ENCODE measurements at places on chromosomes 2 and 18. TPM values are rescaled to one million over a fixed set of nuclear protein-coding genes. Genes with fewer than 3 reads are reported as not detected.
A peak's percentile ranks its signal among the peaks of the same experiment; 100 is the strongest.

- H3K27me3 ChIP-seq, result no peaks in the 10 kb centered on the region
- no peak overlapping the region for H3K4me3 ChIP-seq
- no peaks in the 10 kb centered on the region for H3K4me1 ChIP-seq
- no peak for DNase-seq
- no peak overlapping the region for H3K27ac ChIP-seq
Measured at GRCh38 chr2:234490271-234491091, 6.4 kb downstream of the ARL4C start.

- H3K36me3 ChIP-seq, result peaks cover 5% of the 10 kb centered on the region
- no peaks in the 10 kb centered on the region for H3K27me3 ChIP-seq
- DNase-seq, result no peak
- no peak overlapping the region for H3K4me3 ChIP-seq
Measured at GRCh38 chr2:206045251-206045650, 40.7 kb downstream of the INO80D start.

GRCh38 chr2:217329023-217329431 lies 469.2 kb upstream of the TNP1 start:
- no peaks in the 10 kb centered on the region for H3K27me3 ChIP-seq
- peak overlapping the region; percentile 3 for H3K4me3 ChIP-seq
- peaks cover 14% of the 10 kb centered on the region for H3K36me3 ChIP-seq
- DNase-seq, result peak; percentile 89
- peak overlapping the region; percentile 91 for H3K27ac ChIP-seq

- H3K27me3 ChIP-seq, result no peaks in the 10 kb centered on the region
- no peak for DNase-seq
- H3K4me3 ChIP-seq, result no peak overlapping the region
- no peaks in the 10 kb centered on the region for H3K36me3 ChIP-seq
- H3K4me1 ChIP-seq, result peaks cover 11% of the 10 kb centered on the region
Measured at GRCh38 chr2:228268756-228269155, 87.3 kb upstream of the SPHKAP start.

DNA sequence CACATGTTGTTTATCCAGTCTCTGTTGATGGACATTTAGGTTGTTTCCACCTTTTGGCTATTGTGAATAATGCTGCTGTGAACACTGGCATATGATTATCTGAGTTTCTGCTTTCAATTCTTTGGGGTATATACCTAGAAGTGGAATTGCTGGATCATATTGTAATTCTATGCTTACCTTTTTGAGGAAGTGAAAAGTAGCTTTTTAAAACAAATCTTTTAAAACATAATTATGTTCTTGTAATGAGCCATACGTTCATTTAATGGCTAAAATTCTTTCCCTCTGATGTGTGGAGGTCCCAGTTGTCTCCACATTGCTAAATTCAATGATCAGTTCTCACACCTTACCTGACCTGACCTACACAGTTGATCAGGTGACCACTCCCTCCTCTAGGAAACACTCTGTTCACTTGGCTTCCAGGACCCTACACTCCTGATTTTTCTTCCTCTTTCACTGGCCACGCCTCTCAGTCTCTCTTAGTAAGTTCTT lies 27.8 kb upstream of the SERTAD2 start:
- DNase-seq, result no peak
- H3K4me3 ChIP-seq, result no peak overlapping the region
- no peaks in the 10 kb centered on the region for H3K27me3 ChIP-seq
- no peak overlapping the region for H3K27ac ChIP-seq
- H3K36me3 ChIP-seq, result no peaks in the 10 kb centered on the region

- H3K4me3 ChIP-seq, result no peak overlapping the region
- DNase-seq, result no peak
- no peaks in the 10 kb centered on the region for H3K36me3 ChIP-seq
- no peaks in the 10 kb centered on the region for H3K27me3 ChIP-seq
- no peak overlapping the region for H3K27ac ChIP-seq
Measured at GRCh38 chr2:157359628-157360027, 34.0 kb upstream of the ERMN start.

DNA sequence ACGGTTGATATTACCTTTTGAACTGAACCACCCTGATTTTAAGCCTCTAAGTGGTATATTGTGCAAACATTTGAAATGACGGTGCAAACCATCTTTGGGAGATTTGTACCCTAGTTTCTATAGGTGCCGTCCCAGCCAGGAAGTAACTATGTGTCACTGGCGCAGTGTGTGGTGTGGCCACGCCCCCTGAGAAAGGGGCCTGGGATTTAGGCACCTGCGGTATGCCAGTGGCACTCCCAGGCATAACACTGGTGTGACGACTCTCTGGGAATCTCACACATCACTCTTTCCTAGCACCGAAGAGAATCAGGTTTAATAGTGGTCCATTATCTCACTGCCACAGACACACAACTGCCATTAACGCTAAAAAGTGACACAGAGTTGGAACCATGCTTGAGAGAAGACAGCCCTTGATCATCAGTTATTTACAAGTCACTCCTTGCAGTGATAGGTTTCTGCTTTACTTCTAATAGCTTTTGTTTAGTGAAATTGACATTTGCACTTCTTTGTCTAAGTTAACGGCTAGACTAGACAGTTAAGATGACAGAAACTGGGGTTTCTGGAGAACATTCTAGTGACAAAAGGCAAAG lies 11.1 kb downstream of the AQP4 start:
- H3K27ac ChIP-seq, result no peak overlapping the region
- H3K36me3 ChIP-seq, result no peaks in the 10 kb centered on the region
- no peaks in the 10 kb centered on the region for H3K27me3 ChIP-seq
- DNase-seq, result no peak

DNA sequence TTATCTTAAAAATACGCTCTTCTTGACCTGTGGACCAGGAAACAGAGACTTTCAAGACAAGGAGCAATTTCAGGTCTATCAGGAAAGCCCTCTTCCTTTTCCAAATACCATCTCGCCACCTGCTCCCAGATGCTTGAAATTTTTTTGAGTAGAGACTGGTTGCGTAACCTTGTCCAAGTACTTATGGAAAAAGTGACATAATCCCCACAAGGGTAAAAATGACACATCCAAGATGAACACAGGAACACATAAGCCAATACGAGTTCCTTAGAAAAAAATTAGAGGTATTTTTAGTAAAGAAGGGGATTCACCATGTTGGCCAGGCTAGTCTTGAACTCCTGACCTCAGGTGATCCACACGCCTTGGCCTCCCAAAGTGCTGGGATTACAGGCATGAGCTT lies 1.8 kb downstream of the SERPINB13 start:
- H3K4me3 ChIP-seq, result no peak overlapping the region
- H3K27me3 ChIP-seq, result no peaks in the 10 kb centered on the region
- peak; percentile 44 for DNase-seq
- peaks cover 45% of the 10 kb centered on the region for H3K4me1 ChIP-seq

DNA sequence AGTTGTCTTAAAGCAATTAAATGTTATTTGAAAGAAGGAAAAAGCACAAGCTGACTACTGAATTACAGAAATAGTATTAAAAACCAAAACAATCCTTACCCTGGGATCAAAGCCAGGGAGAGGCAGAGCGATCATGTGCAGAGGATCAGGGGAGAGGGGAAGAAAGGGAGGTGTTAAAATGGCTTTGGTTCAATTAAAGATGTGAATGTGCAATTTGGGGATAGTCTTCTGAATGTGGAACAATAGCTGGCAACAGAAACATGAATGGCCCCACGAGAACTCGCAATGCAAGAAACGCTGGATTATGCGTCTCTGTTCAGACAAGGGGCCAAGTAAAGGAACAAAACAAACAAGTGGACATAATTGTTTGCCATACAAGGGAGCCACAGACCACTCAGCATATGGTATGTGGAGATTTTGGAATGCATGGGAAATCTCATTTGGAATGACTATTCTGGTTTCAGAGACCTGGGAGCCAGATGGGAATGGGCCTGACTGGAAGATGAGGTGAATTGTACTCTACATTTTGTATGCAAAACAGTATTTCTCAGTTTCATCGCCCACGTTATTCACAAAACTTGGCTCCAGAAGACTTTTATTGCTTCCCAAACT lies 155.4 kb downstream of the SLC4A3 start:
- H3K4me3 ChIP-seq, result no peak overlapping the region
- no peak overlapping the region for H3K27ac ChIP-seq
- peaks cover 5% of the 10 kb centered on the region for H3K27me3 ChIP-seq
- H3K4me1 ChIP-seq, result no peaks in the 10 kb centered on the region

DNA sequence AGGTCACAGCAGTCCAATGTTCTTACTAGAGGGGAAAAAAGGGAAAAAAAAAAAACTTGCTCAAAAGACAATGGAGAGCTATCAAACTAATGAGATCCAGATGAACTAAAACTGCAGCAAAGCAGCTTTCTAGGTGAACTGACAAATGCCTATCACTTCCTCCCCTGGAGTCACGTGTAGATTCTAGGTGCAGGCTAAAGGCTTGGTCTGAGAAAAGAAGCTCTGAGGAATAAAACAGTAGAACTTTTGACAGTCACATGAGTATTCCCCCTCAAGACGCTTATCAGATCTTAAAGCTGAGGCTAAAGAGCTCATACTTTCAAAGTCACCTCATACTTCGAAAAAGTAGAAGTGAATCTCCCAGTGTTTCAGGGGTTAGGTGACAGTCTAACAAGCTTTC lies 42.3 kb downstream of the SMAD2 start:
- DNase-seq, result no peak
- H3K4me1 ChIP-seq, result peaks cover 8% of the 10 kb centered on the region
- no peak overlapping the region for H3K4me3 ChIP-seq
- no peaks in the 10 kb centered on the region for H3K36me3 ChIP-seq
- H3K27me3 ChIP-seq, result no peaks in the 10 kb centered on the region

DNA sequence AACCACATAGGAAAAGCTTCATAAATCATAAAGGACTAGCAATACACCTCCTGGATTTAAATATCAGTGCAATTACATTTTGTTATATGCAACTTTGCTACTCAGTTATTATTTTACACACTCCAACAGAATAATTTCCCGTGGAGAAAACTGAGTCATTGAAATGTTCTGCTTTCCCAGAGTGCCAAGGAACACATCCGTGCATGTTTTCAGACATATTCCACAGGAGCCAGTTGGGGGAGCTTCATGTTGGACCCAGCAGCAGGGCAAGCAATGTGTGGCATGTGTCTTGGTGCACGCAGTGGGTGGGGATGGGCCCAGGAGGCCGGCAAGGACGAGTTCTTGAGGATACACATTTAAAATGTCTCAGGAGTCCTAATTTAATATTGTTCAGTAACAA lies 14.4 kb upstream of the SMIM21 start:
- no peak overlapping the region for H3K27ac ChIP-seq
- H3K36me3 ChIP-seq, result no peaks in the 10 kb centered on the region
- H3K27me3 ChIP-seq, result peaks cover 46% of the 10 kb centered on the region
- H3K4me1 ChIP-seq, result no peaks in the 10 kb centered on the region

DNA sequence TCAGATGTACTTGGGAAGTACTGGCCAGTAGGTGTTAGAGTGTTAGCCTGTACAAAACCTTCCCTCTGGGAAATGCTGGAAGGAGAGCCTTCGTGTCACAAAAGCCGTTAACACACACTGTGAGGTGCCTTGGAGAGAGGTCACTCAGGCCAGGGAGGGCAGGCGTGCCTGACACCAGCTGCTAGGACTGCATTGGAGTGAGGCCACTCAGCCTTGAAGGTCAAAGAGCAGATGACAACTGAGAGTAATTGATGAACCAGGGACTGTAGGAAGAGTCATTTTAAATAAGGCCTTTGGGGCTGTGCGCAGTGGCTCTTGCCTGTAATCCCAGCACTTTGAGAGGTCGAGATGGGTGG lies 45.4 kb downstream of the ASAP2 start:
- H3K27me3 ChIP-seq, result no peaks in the 10 kb centered on the region
- H3K27ac ChIP-seq, result no peak overlapping the region

- H3K36me3 ChIP-seq, result no peaks in the 10 kb centered on the region
- DNase-seq, result no peak
- H3K27me3 ChIP-seq, result no peaks in the 10 kb centered on the region
- no peak overlapping the region for H3K4me3 ChIP-seq
- no peak overlapping the region for H3K27ac ChIP-seq
Measured at GRCh38 chr2:46334389-46335271, 37.4 kb downstream of the EPAS1 start.

DNA sequence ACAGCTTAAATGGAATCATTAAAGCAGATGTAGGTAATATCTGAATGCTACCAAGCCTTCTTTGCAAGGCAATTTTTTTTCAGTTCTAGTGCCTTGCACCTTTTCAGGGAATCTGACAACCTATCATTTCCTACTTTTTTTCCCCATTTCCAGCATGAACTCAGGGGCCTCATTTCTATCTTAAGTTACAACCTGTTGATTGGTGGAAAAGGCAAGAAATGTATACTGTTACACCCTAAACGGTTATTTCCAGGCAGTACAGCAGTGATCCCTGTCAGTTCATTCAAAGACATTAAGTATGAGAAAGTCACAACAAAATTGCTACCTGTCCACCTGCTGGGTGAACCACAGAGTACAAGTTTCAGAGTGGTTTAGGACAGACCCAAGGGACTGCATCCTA lies 171.2 kb upstream of the PIK3C3 start:
- no peaks in the 10 kb centered on the region for H3K36me3 ChIP-seq
- H3K4me1 ChIP-seq, result no peaks in the 10 kb centered on the region
- no peak overlapping the region for H3K27ac ChIP-seq
- H3K27me3 ChIP-seq, result peaks cover 29% of the 10 kb centered on the region
- H3K4me3 ChIP-seq, result no peak overlapping the region

- H3K27me3 ChIP-seq, result no peaks in the 10 kb centered on the region
- H3K36me3 ChIP-seq, result no peaks in the 10 kb centered on the region
- H3K4me3 ChIP-seq, result no peak overlapping the region
- H3K4me1 ChIP-seq, result no peaks in the 10 kb centered on the region
- DNase-seq, result no peak
- no peak overlapping the region for H3K27ac ChIP-seq
Measured at GRCh38 chr2:79750321-79750720, 237.5 kb downstream of the CTNNA2 start.

GRCh38 chr2:77813599-77813998 lies 291.4 kb upstream of the LRRTM4 start:
- peaks cover 3% of the 10 kb centered on the region for H3K4me1 ChIP-seq
- H3K4me3 ChIP-seq, result no peak overlapping the region
- no peaks in the 10 kb centered on the region for H3K36me3 ChIP-seq
- DNase-seq, result no peak

DNA sequence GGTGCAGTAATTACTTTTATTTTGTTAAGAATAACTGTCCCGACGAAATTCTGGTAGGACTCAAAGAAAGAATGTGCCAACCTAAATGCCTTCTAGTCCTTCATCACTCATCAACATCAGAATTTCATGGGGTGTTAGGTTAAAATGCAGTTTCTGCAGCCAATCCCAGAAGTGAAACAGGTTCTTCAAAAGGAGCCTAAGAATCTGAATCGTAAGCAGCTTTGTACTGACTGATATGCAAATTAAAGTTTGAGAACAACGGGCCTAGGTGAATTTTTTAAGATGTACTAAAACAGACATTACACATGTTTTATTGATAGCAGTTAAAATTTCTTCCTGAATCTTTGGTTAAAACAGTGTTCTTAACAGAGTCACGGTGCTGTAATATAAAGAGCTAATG lies 140.3 kb upstream of the ZC3H15 start:
- H3K27me3 ChIP-seq, result no peaks in the 10 kb centered on the region
- no peak overlapping the region for H3K27ac ChIP-seq
- peaks cover 9% of the 10 kb centered on the region for H3K4me1 ChIP-seq
- H3K36me3 ChIP-seq, result no peaks in the 10 kb centered on the region
- no peak for DNase-seq

PXDN gene
- total RNA-seq, result 175 TPM

COLEC11 gene
- 0.77 TPM for total RNA-seq

CD8B2 gene
- total RNA-seq, result not detected

SH3BP4 gene
- 19.9 TPM for total RNA-seq

ANKRD30BL gene
- 2.2 TPM for total RNA-seq

EHD3 gene
- total RNA-seq, result 4.4 TPM

AMER3 gene
- not detected for total RNA-seq
